Testis (tissue), 5 donors: ENCODE measurements at places on chromosomes 4 and X. TPM values are rescaled to one million over a fixed set of nuclear protein-coding genes. Genes with fewer than 3 reads are reported as not detected.

The RTL3 gene
- 0.49 TPM for polyA plus RNA-seq

The VCX3A gene
- polyA plus RNA-seq: 77.3 TPM

The TLR2 gene
- polyA plus RNA-seq: 5.4 TPM

The WDR17 gene
- polyA plus RNA-seq: 4.8 TPM

The SULT1B1 gene
- polyA plus RNA-seq: 0.34 TPM

The TMPRSS11A gene
- polyA plus RNA-seq: 0.70 TPM

The RAB39B gene
- polyA plus RNA-seq: 1.8 TPM
